ENCODE measurements at places on chromosomes 5 and 9. TPM values are rescaled to one million over a fixed set of nuclear protein-coding genes. Genes with fewer than 3 reads are reported as not detected.

The BSPRY gene
- total RNA-seq = 0.72 TPM

The STING1 gene
- 64.3 TPM for total RNA-seq

The TMEFF1 gene
- total RNA-seq = 0.95 TPM

The PCDHA4 gene
- 1.00 TPM for total RNA-seq

GRCh38 chr5:36558641-36559040 lies 47.8 kb upstream of the SLC1A3 start:
- DNase-seq = no peak

DNA sequence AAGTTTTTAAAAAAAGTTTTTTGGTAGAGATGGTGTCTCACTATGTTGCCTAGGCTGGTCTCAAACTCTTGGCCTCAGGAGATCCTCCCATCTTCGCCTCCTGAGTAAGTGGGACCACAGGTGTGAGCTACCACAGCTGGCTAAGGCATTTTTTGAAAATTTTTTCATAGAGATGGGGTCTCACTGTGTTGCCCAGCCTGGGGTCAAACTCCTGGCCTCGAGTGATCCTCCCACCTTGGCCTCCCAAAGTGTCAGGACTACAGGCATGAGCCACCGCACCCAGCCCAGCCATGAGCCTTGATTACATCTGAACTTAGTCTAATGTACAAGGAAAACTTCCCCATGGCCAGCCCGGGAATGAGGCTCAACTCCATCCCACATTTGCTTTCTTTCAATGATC lies 77.5 kb upstream of the PCA3 start:
- no peak for DNase-seq

GRCh38 chr5:128669803-128670202 lies 131.8 kb upstream of the FBN2 start:
- no peak for DNase-seq

GRCh38 chr9:117656002-117656401 lies 48.2 kb upstream of the TLR4 start:
- no peak for DNase-seq

Data from ovary (tissue), 10 donors.